NCI-H1436 treated with DMSO at 0.1 percent for 48 hours (cell line): ENCODE measurements at places on chromosomes 5 and 9.

DNA sequence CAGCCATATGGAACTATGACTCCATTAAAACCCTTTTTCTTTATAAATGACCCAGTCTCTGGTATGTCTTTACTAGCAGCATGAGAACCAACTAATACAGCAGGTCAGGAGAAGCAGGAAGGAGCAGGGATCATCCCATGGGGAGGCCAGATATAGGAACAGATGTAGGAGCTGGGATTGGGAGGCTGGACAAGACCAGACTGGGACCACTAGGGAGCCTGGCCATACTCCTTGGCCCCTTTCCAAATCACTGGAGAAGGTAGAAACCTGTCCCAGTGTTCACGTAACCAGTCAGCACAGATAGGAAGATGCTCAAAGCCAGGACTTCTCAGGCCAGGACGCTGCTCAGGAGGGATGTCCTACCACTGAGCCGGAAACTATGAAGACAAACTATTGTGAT is 95.5 kb downstream of the LMX1B start:
- no peak for DNase-seq

DNA sequence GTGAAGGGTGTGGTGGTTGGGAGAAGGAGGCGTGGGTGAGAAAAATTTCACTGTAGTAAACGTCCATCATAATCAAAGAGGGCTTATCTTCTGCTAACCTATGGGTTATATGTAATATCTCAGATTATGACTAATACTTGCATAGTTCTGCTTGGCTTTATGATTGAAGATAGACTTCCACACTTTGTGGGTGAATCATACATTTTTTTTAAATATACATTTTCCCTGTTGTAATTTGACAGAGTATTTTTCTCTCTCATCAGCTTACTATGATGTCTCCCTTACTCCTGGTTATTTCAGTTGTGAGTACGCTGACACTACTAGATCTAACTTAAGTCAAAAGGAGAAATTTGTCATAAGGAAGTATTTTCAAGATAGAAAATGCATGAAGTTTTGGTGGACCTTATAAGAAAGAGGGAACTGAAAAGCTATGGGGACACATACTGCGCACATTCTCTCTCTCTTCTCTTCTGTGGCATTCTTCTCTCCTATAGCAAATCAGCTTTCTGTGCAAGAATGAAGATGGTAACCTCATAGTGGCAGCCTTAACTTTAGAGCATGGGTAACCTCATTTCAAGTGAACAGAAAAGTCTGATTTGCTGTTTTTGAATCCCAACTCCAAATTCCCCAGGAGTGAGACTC is 4.9 kb upstream of the JAK2 start:
- no peak for DNase-seq

- DNase-seq = no peak
Observed at GRCh38 chr5:34580983-34581382, 75.1 kb upstream of the RAI14 start.

DNA sequence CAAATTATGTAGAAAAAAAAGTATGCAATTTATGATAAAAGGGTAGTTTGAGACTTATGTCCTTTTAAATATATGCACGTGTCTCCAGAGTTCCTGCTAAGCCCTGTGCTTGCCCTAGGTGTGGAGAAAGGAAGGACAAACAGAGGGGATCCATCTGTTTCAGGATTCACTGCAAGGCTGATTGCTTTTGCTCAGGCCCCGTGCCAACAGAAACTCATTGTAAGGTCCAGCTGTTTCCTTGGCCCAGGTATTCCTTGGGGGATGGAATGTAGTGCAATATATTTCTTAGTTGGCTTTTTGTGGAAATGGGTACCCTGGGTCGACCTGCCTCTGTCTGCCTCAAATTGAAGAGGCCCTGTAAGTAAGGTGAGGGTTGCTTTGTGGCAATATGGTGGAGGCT is 268.6 kb upstream of the CLINT1 start:
- no peak for DNase-seq

GRCh38 chr9:126490871-126491567 is 122.7 kb upstream of the LMX1B start:
- no peak for DNase-seq

GRCh38 chr5:73104326-73104725 is 16.0 kb upstream of the TMEM171 start:
- DNase-seq = peak; percentile 42

DNA sequence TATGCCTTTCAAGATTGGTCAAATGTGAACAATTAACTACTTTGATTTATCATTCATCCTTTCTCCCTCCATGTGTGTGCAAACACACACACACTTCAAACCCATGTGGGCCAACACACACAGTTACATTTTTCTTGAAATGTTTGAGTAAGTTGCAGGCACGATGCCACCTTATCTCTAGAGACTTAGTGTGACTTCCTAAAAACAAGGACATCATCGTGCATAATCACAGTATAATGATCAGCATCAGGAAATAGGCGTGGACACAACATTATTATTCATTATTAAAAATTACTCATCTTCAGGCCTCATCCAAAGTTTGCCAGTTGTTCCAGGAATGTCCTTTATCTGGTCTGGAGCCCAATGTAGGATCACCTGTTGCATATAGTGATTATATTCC is 209.5 kb downstream of the GNA14 start:
- DNase-seq = no peak

GRCh38 chr9:8863886-8864544 is 1064.4 kb upstream of the DMAC1 start:
- no peak for DNase-seq

- DNase-seq = no peak
Observed at GRCh38 chr9:136952321-136952850, 313 bp downstream of the LCN12 start.

GRCh38 chr9:134284273-134284672 is 42.0 kb upstream of the RXRA start:
- no peak for DNase-seq

DNA sequence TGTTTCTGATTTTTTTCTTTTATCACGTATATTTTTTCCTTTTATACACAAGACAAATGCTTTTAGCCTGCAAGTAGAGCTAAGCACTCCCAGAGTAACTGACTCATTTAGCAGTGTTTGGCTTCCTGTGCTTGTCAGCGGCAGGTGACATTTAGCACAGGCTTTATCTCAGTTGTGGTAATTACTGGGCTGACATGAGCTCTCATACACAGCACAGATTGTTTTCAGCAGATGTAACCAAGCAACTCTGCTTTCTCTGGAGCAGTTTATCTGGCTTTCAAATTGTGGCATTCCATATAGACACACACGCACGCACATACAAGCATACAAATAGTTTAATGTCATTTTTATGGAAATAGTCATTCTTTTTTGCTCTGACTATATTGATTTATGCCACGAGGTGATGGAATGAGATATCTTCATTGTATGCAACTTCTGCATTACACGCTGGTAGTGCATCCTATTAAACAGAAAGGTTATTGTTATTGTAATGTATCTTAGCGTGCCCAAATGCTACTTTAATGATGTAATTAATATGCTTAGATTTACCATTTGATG is 379.0 kb upstream of the GRAMD2B start:
- peak; percentile 92 for DNase-seq

GRCh38 chr5:88489364-88489763 is 220.7 kb upstream of the TMEM161B start:
- no peak for DNase-seq

DNA sequence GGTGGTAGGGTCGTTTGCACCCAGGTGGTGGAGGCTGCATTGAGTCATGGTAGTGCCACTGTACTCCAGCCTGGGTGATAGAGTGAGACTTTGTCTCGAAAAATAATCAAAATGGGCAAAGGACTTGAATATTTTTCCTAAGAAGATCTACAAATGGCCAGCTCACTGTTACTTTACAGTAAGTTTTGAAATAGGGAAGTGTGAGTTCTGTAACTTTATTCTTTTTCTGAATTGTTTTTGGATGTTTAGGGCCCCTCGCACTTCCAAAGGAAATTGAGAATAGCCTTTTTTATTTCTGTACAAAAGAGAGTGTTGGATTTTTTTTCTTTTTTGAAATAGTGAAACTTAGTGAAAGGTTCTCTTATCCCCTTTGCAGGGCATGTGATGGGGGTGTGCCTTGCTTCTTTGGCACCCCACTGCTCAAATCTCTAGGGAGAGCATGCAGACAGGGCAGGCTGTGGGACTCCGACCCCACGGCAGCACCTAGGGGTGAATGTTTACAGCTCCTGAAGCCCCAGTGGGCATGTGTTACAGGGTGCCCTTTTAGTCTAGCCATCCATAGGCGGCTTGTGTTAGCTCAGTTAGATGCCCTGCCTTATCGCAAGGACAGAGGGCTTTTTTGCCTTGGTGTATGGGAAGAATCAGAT is 33.3 kb downstream of the GPBP1 start:
- DNase-seq = no peak

- DNase-seq = no peak
Observed at GRCh38 chr5:103624675-103625074, 62.1 kb upstream of the NUDT12 start.

GRCh38 chr9:70111042-70111602 is 67.5 kb downstream of the MAMDC2 start:
- DNase-seq = peak; percentile 27

GRCh38 chr5:154608531-154609011 is 130.5 kb upstream of the HAND1 start:
- DNase-seq = no peak

- no peak for DNase-seq
Observed at GRCh38 chr5:54002779-54003178, 307.6 kb downstream of the ARL15 start.

GRCh38 chr5:147713550-147714295 is 68.8 kb downstream of the JAKMIP2 start:
- DNase-seq = no peak

DNA sequence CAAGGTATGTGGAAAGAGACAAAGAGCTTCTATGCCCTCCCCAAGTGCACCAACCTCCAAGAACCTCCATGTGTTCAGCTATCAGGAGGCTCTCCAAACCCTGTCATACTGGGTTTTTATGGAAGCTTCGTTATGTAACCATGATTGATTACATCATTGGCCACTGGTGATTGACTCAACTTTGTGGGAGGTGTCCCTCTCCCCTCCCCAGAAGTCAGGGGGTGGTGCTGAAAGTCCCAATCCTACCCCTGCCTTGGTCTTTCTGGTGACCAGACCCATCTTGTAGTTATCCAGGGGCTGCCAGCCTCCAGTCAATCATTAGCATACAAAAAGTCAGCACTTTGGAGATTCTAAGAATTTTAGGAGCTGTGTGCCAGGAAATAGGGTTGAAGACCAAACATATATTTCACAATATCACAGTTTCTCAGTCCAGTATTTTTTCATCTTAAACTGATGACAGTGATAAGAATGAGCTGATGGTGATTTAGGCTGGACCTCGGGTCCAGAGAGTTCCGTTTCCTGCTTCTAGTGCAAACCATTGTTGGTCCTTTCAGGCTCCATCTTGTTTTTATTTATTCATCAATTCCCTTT is 27.3 kb upstream of the FANCC start:
- no peak for DNase-seq

- DNase-seq = no peak
Observed at GRCh38 chr5:139017624-139018023, 142.5 kb upstream of the LRRTM2 start.

DNA sequence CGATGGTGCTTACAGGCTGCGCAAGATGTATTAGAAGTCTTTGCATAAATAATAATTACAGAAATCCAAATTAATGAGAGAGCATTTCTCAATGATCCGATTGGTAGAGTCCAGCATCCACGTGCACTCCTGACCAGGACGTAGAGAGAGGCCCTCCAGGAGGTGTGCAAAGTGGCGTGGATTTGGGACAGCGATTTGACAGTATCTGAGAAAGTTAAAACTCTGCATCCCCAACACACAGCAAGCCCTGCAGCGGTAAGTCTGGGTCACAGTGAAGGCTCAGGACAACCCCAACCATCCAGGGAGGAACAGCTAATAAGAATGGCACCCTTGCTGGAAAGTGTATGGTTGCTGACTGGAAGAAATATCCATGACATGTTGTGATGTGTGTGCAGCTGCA is 180.2 kb downstream of the AUH start:
- no peak for DNase-seq

DNA sequence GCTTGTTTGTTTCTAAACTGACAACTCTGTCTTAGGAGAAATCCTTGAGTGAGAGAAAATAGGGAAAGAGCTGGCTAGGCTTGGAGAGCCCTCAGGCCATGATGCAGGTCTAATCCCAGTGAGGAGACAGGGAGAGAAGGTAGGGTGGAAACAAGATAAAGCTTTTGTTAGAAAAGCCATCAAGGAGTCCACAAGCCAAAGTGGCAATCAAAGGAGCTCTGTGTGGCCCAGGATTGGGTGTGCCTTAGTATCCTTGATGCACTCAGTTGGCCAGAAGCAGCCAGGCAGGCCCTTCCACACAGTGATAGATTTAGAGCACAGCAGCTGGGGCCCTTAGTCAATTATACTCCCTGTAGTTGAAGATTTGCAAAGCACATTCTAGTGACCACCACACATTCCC is 73.9 kb downstream of the ALDH7A1 start:
- DNase-seq = no peak

DNA sequence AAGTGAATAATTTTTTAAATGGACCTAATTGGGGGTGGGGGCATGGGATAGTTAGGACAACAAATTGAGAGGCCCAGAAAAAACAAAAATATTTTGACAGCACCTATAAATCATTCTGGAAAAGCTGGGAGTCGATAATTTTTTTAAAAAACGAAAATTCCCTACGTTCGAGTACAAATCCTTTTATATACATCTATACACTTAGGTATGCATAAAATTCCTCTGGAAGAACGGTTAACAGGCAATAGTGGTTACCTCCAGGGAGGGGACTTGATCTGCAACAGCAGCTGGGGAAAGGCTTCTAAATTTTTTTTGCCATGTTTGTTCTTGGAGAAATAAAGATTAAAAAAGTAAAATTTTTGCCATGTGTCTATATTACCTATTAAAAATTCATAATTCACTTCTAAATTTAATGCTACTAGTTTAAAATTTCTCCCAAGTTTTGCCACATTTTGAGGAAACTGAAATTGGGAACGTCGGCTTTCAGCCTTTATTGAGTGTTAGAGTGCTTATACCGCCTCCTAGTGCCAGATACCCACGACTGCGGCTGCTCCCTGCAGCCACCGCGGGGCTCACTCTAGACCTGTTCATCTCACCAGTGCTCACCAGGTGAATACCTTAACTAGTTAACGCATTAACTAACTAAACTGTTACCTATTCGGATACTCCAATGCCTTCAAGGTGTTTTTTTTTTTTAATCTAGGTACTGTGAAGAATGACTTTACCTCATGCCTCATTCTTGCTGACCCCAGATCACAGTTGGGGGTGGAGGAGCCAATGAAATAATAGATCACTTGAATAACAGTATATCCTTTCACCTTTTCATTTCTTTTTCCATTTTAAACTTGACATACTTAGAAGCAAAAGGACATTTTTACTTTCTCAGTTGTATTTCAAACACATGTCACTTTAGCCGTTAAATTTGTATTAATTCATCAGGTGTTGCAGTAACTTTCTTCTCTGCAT is 1.8 kb upstream of the BHMT start:
- DNase-seq = no peak

- no peak for DNase-seq
Observed at GRCh38 chr5:119304439-119305211, 51.2 kb upstream of the TNFAIP8 start.

DNA sequence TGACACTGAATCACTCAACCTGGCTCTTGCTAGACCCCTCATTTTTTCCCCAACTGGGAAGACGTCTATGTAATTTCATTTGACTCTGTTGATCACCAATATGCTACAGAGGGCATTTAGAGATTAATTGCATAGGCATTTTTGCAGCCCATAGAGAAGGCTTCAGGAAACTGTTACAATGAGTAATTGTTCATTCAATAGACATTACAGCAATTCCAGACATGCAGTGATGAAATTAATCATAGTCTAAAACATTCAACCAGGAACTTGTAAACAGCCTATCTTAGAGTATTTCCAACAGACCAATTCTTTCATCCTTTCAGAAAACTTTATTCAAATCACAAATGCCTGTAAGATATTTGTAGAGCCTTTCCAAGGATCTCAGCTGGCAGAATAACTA is 122.3 kb downstream of the MARCHF11 start:
- no peak for DNase-seq
